Left lobe of liver (tissue), 2 donors: ENCODE measurements at places on chromosomes 12 and 14. TPM values are rescaled to one million over a fixed set of nuclear protein-coding genes. Genes with fewer than 3 reads are reported as not detected.

The AP4S1 gene
- 1.9 TPM for total RNA-seq

The DAO gene
- total RNA-seq: 65.3 TPM

DNA sequence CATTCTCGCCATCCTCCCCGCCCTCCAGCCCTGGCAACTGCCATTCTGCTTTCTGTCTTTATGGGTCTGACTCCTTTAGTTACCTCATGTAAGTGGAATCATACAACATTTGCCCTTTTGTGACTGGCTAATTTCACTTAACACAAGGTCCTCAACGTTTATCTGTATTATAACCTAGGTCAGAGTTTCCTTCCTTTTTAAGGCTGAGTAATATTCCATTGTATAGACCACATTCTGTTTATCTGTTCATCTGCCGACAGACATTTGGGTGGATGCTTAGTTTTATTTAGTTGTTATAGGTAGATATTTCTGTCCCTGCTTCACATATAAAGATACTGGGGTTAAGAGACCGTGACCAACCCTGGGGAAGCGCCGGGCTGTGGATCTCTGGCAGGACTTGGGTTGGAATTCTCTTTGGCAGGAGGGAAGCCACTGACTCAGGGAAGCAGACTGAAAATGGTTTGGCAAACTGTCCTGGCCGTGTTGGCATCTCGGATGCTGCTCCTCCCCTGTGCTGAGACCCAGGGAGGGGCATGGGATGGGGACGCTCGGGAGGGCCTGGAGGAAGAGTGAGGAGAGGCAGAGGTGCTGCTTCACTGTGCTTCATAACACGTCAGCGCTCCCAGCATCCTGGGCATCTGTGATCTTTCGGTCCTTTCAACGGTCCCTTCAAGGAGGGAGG is 38.9 kb downstream of the TEAD4 start:
- no peak for DNase-seq

- DNase-seq: no peak
Observed at GRCh38 chr14:61746881-61747280, 15.3 kb upstream of the SNAPC1 start.

The POTEM gene
- total RNA-seq: not detected

The CCDC197 gene
- total RNA-seq: not detected

The BIN2 gene
- 2.7 TPM for total RNA-seq

DNA sequence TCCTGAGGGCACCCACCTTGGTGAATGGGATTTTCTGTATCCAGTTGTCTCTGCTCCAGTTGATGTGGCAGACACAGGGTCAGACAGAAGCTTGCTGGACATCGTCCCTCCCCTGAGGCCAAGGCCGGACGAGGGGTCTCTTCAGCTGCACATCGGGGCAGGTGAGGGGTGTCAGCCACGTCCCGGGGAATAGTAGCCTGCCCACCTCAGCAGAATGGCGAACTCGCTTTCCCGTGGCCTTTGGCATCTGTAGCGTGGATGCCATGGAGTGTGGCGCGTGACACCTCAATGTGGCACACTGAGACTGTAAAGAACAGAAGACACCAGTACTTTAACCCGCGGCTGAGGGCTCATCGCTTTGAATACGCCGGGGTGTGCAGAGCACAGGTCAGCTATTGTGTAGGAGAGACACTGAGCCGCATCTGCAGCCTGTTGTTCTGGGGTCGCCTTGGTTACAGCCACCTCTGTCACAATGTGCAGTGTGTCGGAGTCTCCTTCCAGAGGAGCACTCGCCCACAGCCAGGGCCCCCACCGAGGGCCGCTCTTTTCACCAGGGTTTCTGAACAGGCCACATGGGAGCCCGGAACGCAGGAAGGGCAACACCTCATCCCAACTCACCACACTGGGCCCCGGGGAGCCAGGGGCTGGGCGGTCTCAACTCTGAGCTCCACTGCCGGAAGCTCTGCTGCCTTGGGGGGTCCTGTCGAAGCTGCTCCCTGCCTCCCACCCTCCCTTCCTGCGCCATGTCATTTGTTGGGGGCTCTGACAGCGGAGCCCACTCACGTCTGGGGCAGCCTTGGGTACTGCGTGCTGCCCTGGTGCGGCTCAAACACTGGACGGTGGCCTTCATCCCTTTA is 77.0 kb downstream of the ADGRD1 start:
- no peak for DNase-seq

DNA sequence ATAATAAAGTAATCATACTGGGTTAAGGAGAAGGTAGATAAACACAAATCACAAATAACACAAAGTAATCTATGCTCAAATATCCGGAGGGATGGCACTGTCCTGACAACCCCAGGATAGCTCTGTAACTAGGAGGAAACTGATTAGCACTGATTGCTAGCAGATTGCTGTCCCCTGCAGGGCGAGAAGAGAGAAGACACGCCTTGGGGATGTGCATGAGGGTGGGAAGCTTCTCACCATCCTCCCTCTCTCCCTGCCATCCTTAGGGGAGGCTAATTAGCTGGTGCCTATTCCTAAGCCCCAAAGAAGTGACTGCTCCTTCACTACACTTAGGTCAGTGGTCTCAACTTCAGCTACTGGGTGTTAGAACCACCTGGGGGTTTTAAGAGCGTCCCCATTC is 27.0 kb upstream of the TMEM260 start:
- DNase-seq: no peak

GRCh38 chr14:62002642-62003041 is 240.4 kb downstream of the SNAPC1 start:
- DNase-seq: no peak

The KLRD1 gene
- total RNA-seq: 0.53 TPM

DNA sequence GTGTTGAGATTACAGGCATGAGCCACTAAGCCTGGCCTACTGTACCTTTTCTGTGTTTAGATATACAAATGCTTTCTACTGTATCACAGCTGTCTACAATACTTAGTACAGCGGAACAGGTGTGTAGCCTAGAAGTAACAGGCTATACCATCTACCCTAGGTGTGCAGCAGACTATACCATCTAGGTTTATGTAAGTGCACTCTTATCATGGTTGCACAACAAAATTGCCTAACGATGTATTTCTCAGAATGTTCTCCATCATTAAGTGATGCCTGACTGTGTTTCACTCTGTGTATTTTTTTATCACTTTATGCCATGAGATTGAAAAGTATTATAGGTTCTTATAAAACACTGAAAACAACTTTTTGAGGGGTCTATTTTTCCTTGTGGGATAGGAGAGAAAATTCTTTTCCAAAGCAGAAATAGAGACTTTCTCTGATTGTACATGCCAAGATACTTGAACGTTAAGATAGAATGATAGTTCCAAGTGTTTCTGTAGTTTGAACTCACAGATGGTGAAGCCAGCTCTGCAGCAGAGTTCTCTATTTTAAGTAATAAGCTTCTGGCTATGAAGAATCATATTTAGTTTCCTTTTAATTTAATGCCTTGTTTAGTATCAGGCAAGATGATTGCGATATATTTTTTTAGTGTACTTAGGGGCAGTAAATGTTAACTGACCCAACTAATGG is 17.0 kb downstream of the TMPRSS12 start:
- DNase-seq: no peak

- DNase-seq: no peak
Observed at GRCh38 chr14:36653962-36654793, 7.5 kb upstream of the PAX9 start.

The ZNF891 gene
- total RNA-seq: 0.78 TPM

DNA sequence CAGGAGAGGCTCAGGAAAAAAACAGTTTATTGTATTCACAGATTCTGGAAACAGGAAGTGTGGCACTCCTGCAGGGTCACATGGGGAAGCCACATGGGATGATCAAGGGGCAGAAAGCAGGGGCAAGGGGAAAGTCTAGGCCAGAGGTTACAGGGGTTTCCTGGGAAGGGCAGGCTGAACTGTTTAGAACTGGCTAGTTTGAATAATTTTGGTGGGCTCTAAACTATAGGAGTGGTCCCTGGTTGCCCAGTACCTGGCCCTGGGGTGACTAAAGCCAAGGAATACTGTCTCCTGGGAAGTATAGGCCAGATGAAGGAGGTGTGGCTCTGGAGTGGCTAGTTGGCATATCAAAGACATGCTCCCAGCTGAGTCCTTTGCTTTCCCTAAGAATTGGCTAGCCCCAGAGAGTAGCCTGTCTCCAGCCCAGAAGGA is 169.2 kb downstream of the SLC41A2 start:
- no peak for DNase-seq

DNA sequence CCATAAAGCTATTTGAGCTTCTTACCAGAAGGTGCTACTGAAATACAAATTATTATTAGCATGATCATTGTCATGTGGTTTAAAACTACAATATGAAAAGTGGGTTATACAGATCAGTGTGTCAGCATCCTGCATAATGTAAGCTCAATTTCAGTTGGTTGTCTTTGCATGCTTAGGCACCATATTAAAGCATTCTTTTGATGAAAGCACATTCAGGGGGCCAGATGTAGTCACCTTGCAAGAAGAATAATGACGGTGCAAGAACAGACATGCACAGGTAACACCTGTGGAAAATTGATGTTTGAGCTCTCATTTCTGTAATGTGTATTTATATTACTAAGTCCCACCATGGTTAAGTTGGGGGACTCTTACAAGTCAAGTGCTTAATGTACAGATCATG is 123.9 kb downstream of the PAX9 start:
- no peak for DNase-seq

GRCh38 chr14:94615823-94616570 is 3.8 kb downstream of the SERPINA3 start:
- DNase-seq: no peak

- DNase-seq: no peak
Observed at GRCh38 chr12:116959198-116959460, 48.4 kb downstream of the FBXW8 start.

DNA sequence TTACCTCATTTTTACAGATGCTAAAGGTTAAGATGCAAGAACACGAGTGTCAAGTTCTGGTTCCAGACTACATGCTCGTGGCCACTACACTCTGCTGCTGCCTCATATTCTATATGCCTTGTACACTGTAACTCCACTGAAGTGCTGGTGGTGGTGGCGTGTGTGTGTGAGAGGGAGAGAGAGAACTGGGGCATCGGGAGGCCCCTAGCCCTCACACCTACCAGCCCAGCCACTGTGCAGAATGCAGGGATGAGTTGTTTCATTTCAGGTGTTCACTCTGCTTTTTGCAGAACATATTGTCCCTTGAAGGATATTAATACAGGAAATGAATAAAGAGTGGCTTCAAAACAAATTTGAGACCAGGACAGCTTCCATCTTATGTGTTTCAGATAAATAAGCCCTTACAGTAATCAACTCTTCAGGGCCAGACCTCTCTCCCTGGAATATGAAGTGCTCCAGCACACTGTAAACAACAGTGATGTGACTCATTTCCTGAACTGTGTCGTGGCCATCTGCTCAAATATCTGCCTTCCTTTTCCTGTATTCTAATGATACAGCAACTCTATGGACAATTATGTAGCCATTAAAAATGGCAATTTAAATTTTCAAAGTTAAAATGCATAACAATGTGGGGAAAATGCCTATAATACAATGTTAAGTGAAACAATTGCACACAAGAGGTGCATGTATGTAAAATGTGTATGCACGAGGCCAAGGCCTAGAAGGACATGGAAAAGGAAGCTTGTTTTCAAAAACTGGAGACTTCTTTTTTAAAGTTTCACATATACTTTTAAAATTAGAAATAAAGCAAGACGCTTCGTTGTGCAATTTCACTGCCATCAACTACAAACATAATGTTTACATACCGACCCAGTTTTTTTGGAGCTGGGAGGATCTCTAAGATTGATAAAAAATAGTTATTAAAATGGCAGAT is 215.4 kb downstream of the PELI2 start:
- no peak for DNase-seq

DNA sequence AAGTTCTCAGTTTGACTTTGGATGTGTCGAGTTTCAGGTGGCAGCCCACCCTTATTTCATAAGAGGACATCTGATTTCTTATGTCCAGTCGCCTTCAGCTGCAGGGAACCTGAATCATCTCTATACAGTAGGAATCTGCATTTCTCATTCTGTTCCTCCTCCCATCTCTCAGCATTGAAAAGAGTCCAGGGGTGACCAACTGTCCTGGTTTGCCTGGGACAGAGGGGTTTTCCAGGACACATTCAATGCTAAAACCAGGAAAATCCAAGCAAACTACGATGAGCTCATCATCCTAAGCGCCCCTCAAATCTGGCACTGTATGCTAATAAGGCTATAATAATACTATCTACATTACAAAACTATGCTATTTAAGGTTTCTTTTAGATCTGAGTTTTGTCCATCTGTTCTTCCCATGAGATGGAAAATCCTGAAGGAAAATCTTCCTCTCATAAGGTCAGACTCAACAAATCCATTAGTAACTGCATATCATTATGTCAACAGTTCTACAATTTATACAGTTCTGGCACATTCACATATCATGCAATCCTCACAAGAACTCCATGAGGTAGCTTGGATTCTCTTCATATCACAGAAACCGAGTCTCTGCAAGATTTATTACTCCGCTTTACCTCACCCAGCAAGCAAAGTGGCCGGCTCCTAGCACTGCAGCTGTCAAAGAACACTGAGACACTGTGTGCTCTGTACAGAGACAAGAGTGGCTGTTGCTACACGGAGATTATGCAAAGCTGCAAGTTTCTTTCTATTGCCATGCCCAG is 15.6 kb upstream of the CALM1 start:
- no peak for DNase-seq

GRCh38 chr14:85675957-85676356 is 146.0 kb downstream of the FLRT2 start:
- no peak for DNase-seq

The PRKD1 gene
- total RNA-seq: 6.3 TPM

DNA sequence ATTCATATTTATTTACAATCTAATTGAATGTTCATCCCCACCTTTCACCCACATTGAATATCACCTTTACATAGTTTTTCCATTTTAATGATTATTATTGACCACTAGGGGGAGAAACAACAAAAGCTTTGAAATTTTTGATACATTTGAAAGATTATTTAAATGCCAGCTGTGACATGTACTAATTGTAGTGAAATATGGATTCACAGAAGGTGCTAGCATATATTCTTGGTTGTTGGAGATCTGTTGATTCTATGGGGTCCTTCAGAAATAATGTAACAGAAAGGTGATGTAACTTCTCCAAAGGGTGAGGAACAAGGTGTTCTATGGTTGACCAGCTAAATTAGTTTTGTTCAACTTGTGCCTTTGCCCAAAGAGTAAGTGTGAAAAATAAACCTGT is 22.4 kb upstream of the GPR33 start:
- DNase-seq: no peak

GRCh38 chr12:52579468-52580465 is 6.1 kb upstream of the KRT74 start:
- no peak for DNase-seq

GRCh38 chr14:31106768-31107167 is 80.6 kb upstream of the STRN3 start:
- no peak for DNase-seq

- no peak for DNase-seq
Observed at GRCh38 chr12:122458105-122459035, 35.9 kb upstream of the CLIP1 start.
